AG04449 (cell line): ENCODE measurements at places on chromosomes 1 and 21.

GRCh38 chr1:3948344-3948743 lies 48.3 kb upstream of the C1orf174 start:
- no peak for DNase-seq

GRCh38 chr1:2179283-2180013 lies 15.1 kb downstream of the FAAP20 start:
- no peak for DNase-seq

- no peak for DNase-seq
Measured at GRCh38 chr1:152656459-152656858, 6.7 kb upstream of the LCE2D start.

- DNase-seq, result no peak
Measured at GRCh38 chr1:160570840-160571239, 8.5 kb downstream of the CD84 start.

DNA sequence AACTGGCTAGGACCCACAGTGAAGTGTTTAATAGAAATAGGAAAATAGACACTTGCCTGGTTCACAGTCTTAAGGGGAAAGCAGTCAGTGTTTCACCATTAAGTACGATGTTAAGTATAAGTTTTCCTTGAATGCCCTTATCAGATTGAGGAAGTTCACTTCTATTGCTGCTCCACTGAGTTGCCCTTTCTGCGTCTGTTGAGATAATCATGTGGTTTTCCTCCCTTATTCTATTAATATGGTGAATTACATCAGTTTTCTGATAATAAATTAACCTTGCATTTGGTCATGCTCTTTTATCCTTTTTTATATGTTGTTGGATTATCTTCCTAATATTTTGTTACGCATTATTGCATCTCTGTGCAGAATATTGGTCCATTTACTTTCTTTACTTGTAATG lies 21.4 kb downstream of the UTS2 start:
- no peak for DNase-seq

GRCh38 chr1:209749670-209750323 lies 6.1 kb upstream of the TRAF3IP3 start:
- no peak for DNase-seq

GRCh38 chr1:115280064-115280463 lies 58.0 kb downstream of the NGF start:
- DNase-seq, result peak; percentile 77

DNA sequence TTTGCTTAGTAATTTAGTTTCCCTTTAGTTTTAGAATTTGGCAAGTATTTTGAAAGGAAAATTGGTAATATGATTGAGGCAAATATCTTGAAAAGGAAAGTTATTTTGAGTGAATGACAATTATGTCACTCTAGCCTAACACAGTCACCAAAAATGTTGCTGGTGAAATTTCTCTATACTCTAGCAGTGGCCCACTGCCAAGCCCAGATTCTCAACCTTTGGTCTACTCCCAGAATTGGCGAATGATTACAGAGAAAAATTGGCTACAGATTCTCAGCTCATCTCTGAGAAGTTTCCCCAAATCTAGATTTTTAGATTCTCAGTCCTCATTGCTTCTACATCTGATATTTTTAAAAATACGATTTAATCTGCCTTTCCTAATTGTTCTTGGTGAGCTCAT lies 84.9 kb downstream of the PIGK start:
- no peak for DNase-seq

- DNase-seq, result no peak
Measured at GRCh38 chr1:207051191-207051943, at the start of gene YOD1. Gene YOD1 (minus strand): TSS chr1:207051208. CDS start chr1:207051030, 178 bp downstream.

GRCh38 chr1:151435174-151435573 lies 24.1 kb downstream of the POGZ start:
- DNase-seq, result no peak

- no peak for DNase-seq
Measured at GRCh38 chr1:241869022-241869421, 21.0 kb downstream of the EXO1 start.

DNA sequence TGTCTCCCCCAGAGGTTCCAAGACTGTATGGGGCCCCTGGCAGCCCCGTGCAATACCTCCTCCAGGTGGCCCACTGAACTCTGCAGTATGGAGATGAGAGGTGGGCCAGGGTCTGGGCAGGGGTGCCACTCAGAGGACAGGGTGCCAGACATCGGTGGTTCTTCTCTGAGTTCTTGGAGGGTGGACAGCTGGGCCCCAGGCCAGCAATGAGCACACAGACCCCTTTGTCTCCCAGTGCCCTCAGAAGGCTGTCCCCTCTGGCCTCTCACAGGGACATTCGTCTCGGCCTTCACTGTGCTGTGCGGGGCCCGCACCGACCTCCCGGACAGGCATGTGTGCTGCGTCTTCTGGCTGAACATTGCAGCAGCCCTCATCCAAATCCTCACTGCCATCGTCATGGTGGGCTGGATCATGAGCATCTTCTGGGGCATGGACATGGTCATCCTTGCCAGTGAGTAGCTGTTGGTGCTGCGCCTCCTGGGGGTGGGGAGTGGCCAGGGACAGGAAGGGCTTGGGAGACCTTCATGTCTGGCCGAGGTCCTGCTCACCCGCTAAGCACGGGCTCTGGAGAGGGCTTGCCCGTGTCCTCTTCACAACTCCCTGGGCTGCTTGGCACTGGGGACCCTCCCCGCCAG lies 48.1 kb downstream of the STUM start:
- DNase-seq, result no peak

- DNase-seq, result no peak
Measured at GRCh38 chr1:111586112-111586511, 33.5 kb upstream of the RAP1A start.

GRCh38 chr1:89995598-89996449 lies 914 bp downstream of the ZNF326 start:
- no peak for DNase-seq

- DNase-seq, result peak; percentile 16
Measured at GRCh38 chr1:51768971-51769588, 109.4 kb downstream of the NRDC start.

GRCh38 chr1:27605796-27606707 lies 2.1 kb upstream of the AHDC1 start:
- DNase-seq, result no peak

- DNase-seq, result no peak
Measured at GRCh38 chr1:156082309-156083091, at the start of gene MEX3A. Gene MEX3A (minus strand): TSS chr1:156082465. CDS start chr1:156081998, 467 bp downstream.

GRCh38 chr1:21048462-21048861 lies 128.2 kb downstream of the EIF4G3 start:
- DNase-seq, result no peak

DNA sequence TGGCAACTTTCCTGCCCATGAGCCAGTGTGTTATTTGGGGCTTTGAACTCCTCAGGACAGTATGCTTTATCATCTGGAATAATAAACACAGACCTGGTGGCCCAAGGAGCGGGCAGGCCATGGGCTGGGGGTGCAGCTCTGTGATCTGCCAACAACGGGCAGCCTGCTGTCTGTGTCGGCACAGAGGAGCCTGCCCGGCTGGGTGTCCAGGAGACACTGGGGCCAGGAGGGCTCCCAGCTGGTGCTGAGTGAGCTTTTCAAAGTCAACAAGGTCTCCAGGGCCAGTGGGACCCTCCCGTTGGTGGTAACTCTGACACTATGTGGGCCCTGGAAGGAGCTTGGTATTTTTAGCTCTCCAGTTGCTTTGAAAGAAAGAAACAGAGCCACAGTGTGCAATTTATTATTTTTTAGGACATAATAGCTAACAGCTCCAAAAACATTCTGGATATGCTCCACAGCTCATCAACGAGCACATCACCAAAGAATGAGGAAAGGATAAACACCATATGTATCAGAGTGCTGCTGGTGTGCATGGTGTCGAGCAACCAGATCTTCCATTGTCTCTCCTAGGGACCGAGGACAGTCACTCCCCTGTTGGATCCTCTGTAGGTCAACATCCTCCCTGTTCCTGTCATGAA lies 488.7 kb upstream of the USP24 start:
- DNase-seq, result no peak

DNA sequence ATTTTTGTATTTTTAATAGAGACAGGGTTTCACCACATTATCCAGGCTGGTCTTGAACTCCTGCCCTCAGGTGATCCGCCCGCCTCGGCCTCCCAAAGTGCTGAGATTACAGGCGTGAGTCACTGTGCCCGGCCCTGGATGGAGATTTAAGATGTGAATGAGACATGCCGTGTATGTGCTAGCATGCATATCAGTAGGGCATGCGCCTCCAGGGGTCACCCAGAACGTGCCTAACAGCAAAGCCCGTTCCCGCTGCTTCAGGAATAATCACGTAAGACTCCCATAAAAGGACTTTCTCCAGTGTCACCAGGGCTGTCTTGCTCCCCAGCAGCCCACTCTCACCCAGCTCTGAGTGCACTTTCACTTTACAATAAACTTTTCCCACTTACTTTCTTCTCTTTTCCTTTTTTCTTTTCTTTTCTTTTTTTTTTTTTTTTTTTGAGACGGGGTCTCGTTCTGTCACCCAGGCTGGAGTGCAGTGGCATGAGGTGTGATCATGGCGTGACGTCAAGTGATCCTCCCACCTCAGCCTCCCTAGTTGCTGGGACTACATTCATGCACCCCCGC lies 46.9 kb upstream of the DISP3 start:
- no peak for DNase-seq

GRCh38 chr1:16241221-16241708 lies 4.3 kb upstream of the CPLANE2 start:
- no peak for DNase-seq

DNA sequence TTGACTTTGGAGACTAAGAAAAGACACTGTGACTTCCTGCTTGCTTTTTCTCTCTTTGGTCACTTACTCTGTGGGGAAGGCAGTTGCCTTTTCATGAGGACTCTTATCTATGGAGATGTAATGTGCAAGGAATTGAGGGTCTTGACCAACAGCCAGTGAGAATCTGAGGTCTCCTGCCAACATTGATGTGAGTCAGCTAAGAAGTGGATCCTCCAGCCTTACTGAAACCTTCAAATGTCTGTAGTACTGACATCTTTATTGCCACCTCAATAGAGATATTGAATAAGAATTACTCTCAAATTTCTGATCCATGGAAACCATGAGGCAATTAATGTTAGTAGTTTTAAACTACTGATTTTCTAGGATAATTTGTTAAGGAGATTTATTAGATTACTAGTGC lies 598.4 kb downstream of the ADGRL2 start:
- no peak for DNase-seq

DNA sequence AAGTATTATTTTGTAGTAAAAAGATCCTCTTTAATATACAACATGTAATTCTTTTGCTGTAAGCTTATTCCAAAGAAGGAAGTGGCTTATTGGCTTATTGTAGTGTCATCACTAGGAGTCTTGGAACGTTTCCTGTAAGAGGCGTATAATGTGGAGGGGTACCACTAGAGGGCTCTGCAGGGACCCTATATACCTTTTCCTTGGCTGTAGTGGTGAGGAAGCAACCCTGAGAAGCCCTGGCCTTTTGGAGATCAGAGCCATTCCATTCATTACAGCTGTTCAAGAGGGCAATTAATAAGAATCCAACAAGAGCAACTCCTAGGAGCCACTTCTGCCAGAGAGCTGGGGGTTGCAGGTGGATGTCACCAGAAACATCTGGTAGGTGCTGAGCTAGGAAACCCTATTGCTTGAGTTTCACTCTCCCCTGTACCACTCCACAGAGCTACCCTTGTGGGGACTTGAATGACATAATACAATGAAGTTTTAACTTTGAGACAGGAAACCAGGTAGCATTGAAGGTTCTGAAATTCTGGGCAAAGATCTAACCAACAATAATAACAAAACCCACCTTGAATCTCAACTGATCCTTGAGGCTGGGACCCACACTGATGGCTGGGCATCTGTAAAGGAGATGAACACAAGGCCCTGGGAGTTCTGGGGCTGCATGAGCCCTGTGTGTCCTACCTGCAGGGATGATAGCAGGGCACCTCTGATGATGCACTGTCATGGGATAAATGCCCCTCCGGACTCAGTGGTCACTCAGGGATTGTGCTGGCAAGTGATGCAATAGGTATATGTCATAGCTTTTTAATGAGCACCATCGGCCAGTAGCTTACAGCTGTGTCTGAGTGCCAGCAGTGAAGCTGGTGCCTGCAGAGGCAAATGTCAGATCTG lies 160.2 kb upstream of the COA6 start:
- DNase-seq, result no peak

- no peak for DNase-seq
Measured at GRCh38 chr1:77475641-77476040, 193.8 kb downstream of the AK5 start.

- DNase-seq, result peak; percentile 37
Measured at GRCh38 chr1:215669806-215670491, 102.8 kb downstream of the KCTD3 start.

GRCh38 chr1:19401535-19401889 lies 83.8 kb downstream of the CAPZB start:
- no peak for DNase-seq

DNA sequence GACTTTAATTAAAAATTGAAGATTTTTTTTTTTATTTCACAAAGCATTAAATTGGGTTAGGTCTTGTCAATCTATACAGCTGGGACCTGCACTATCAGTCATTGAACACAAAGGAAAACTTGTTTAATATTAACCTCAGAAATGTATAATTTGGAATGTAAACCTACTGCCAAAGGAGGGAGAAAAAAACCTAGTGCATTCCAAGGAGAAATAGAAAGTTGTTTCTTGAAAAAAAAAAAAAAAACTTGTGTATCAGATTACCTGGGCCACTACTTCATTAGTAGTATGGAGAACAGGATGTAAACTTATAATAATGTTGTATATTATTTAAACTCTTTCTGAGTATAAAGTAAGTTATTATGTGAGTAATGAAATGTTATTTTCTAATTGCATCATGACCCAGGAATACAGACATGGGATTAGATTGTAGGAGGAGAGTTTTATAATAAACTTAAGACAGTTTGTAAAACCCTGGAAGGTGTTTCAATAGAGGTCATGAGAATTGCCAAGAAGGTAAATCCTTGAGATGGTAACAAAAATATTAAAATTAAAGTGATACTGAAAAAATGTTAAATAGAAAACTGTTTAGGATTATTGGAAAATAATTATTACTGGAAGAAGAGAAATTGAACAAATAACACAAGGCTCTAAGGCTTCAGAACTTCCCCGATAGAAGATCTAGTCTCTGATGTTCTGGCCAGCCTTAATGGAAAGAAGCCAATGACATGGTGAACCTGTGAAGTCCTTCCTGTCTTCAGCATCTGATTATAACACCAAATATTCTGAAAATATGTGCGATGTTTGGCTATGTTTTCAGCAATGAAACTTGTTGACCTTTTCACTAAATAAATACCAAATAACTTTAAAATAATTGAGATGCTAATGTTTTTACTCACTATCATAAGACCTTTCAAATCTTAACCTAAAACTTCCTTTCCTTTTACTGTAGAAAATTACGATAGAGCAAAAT lies 412.8 kb upstream of the LYPLAL1 start:
- no peak for DNase-seq

- DNase-seq, result no peak
Measured at GRCh38 chr1:10152709-10153284, 57.6 kb upstream of the KIF1B start.
